ENCODE measurements at places on chromosomes 13 and 19. TPM values are rescaled to one million over a fixed set of nuclear protein-coding genes. Genes with fewer than 3 reads are reported as not detected.

DNA sequence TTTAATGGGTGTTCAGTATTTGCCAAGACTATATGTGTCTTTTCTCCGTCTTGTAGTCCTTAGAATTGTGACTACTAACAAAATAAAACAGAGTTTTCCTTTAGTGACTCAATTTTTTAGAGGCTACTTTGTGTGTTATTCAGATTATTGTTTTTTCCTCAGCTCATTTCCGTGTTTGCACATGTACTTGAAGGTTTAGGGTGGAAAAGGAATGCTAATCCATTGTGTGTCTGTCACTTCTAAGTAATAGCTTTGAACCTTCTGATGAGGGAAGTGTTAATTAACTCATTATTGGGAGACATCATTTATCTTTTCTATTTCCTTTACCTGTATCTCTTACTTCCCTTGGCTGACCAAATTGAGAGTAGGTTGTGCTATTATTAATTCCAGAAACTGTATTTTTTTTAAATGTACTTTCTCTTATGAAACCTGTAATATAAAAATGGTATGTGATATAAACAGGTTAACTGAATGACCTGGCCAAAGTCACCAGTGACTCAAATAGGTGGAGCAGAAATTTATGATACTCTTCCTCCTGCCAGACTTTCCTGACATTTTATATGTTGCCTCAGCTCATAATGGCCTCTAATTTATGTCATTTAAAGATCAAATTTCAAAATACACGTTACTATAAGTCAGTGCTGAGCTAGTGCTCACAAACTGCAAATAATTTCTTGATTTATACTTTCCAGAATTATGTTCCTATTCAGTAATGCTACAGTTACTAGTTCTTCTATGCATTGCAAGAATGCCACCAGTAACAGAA lies 88.8 kb downstream of the LMO7 start:
- DNase-seq = no peak

DNA sequence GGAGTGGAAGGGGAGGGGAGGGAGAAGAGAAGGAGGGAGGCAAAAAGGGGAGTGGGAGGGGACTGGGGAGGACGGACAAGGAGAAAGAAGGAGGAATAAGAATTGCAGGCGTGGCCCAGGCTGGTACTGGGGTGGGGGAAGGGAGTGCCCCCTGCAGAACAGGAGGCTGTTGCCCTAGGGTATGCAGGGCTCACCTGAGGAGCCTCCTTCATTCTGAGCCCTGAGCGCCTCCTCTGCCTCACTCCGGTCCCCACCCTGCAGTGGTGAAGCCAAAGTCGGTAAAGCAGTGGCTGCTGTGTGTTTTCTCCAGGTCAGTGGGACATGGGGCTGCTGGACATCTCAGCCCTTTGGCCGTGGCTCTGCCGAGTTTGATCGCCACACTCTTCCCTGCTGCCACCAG lies 9.1 kb upstream of the CDC16 start:
- no peak for DNase-seq

DNA sequence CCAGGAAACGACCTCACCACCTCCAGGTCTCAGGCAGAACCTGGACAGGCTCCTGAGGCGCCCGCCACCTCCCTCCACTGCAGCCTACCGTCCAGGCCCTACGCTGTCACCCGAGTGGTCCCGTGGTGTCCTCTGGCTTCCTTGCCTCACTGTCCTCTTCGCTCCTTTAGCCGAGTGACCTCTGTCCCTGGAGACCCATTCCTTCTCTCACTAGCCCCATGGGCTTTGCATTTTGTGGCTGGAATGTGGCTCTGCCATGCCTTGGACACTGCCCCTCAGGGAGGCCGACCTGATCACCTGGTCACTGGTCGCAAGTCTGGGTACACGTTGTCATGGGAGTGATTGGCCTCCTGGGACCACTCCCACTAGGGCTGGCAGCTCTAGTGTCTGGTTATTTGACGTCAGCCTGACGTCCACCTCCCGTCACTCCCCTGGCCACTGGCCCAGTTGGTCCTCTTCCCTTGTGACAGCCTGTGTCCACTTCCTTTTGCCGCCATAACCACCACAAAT lies 17.9 kb downstream of the SLC25A42 start:
- no peak for DNase-seq

DNA sequence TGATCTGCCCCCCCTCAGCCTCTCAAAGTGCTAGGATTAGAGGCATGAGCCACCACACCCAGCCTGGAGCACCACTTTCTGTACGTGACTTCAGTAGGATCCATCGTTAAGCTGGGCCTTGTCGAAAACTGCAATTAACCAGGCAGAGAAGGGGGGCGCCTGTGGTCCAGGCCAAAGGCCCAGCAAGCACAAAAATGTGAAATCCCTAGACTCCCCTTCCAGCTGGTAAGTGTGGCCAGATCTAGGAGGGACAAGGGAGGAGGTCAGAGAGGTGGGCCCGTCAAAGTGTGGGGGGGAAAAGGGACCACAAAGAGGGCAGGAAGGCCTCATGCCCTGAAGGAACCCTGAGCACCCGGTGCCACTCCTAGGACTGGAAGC lies 13.8 kb downstream of the DDX39A start:
- DNase-seq = no peak

GRCh38 chr13:113796211-113796963 lies 37.4 kb downstream of the TMEM255B start:
- DNase-seq = no peak

DNA sequence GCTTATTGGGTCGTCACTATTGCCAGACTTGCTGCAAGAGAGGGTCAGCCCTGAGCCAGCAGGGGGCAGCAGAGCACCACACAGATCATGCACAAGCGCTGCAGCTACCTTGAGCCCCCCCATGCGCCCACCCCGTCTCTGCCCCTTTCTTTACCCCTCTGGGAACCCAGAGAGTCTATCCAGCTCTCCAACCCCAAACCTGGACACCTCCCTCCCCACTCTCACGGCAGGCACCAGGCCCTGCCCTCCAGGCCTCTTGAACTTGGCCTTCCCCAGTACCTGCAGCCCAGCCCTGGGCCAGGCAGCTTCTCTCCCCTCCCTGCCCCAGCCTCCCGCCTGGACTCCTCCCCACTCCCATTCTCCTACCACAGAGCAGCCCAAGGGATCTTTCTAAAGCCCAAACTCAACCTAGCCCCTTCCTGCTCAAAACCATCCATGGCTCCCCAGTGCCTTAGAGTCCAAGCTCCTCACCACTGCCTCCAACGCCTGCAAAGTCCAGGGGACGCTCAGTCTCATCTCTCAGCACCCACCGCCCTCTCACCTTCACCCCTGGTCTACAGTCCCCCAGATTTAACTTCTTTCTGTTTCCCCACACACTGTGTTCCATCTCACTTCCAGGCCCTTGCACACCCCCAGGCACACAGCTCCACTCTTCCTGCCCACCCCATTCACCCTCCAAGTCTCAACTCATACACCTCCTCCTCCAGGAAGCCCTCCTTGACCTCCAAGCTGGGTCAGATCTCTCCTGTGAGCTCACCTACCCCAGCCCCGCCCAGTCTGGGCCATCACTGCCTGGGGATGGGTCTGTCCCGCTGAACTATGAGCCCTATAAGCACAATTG lies 9.4 kb upstream of the CEACAM16 start:
- peak; percentile 84 for DNase-seq

DNA sequence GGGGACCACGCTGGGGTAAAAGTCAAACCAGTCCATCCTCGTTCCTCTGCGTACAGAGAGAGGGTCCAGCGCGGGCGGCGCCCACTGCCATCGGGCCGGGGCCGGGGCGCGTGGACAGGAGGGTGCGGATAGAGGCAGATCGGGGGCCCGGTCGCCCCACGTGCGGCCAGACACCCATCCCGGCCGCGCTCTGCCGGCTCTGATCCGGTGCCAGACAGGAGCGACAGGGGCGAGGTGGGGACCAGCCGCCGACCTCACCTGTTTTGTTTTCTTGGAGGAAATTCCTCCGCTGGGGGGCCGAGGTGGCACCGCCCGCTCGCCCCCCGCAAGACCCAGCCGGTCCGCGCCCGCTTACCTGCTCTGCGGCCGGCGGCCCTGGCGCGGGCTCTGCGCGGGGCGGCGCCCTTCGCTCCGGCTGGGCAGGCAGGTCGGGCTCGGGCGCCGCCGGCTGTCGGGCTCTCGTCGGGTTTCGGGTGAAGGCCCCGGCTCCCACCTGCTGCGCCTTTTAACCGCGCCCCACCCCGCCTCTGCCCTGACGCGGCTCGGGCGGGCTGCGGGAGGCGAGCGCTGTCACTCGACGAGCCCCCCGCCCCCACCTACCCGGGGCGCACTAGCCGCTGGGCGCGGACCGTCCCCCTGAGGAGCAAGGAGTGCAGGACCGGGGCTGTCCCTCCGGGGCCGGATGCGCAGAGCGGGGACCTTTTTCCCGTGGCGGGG lies at the start of gene GJB6:
Gene GJB6, minus strand, starts transcription at position 481 of the 717 bp plus-strand sequence. CDS start 8,839 bp downstream, outside the sequence.
- DNase-seq = peak; percentile 14

GRCh38 chr19:7932276-7932929 lies 6.5 kb upstream of the CTXN1 start:
- DNase-seq = no peak

DNA sequence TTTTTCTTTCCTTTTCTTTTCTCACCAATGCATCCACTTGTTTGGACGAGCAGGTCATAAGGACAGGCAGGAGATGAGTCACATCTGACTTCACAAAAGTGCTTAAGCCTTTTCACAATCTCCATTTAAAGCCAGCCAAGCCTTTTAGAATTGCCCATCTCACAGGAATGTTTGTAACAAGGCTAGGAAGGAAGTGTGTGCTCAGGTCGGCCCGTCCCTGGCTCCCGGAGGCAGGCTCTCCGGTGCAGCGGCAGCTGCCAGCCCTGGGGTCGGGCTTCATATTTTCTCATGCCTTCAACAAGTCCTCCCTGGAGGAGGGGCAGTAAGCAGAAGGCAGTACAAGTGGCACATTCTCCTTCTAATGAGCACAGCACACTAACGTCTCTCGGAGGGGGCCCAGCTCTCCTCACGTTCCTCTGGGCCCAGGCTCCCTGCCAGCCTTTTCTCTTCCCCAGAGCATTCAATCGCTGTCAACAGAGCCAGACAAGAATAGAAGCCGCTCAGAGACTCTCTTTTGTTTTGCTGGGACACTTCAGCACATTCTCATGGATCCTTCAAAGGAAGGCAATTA lies 180.5 kb downstream of the COL4A1 start:
- no peak for DNase-seq

- DNase-seq = no peak
Measured at GRCh38 chr13:21594715-21595545, 9.0 kb downstream of the MICU2 start.

KLK6 gene
- total RNA-seq = not detected

PRTN3 gene
- 0.99 TPM for total RNA-seq

TPTE2 gene
- total RNA-seq = not detected

SLC46A3 gene
- total RNA-seq = 11.7 TPM

ZNF723 gene
- not detected for total RNA-seq

RPL21 gene
- 811 TPM for total RNA-seq

Measured in body of pancreas (tissue), 4 donors.